SW 1271 (cell line): ENCODE measurements at places on chromosomes 1 and 21.

- no peak for DNase-seq
Observed at GRCh38 chr1:180568184-180568583, 9.4 kb downstream of the OVAAL start.

GRCh38 chr1:233323718-233324117 lies 3.8 kb upstream of the MAP3K21 start:
- no peak for DNase-seq

- no peak for DNase-seq
Observed at GRCh38 chr1:150066838-150067183, 765 bp upstream of the VPS45 start.

DNA sequence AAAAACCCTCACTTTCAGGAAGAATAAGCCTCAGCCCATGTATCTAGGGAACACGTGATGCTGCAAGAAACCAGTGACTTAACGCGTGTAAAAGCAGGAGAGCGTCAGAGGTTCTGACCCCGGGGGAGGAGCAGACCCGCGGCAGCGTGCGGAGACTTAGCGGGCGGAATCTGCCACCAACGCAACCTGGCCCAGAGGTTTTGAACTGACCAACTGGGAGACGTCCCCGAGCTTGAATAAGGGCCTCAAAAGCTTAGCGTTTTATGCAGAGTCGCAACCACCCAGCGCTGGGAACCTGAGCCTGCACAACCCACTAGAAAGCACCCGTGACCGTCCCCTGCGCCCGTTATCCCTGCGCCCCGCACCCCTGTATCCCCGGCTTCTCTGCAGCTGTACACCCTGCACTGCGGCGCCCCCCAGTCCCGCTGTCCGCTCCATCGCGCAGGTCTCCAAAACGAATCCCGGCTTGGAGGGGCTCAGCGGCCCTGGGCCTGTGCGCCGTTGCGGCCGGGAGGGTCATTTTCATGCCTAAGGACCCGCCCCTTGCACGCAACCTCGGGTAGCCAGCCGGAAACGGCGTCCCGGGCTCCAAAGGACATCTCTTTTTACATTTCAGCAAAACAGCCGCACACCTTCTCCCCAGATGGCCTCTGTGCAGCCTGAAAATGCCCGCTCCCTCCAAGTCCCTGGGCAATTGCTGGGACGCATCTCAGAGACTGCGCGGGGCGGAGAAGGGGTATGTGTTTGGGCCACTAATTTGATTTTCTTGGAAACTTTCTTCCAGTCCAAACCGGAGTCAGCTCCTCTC lies 29.4 kb upstream of the TRIM17 start:
- no peak for DNase-seq

GRCh38 chr1:167499664-167500101 lies 18.6 kb downstream of the CD247 start:
- no peak for DNase-seq

- no peak for DNase-seq
Observed at GRCh38 chr1:240794046-240794843, 182.3 kb upstream of the GREM2 start.

- DNase-seq = no peak
Observed at GRCh38 chr1:166822385-166822784, 16.9 kb upstream of the POGK start.

DNA sequence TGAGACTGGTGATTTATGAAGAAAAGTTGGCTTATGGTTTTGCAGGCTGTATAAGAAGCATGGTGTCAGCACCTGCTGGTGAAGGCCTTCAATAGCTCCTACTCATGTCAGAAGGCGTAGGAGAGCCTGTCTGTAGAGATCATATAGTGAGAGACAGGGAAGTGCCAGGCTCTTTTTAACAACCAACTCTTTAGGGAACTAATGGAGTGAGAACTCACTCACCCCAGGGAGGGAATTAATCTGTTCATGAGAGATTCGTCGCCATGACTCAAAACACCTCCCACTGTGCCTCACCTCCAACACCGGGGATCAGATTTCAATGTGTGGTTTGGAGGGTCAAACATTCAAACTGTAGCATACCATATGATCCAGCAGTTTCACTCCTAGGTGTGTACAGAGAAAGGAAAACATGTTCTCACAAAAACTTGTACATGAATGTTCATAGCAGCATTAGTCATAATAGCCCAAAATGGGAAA lies 72.6 kb downstream of the TTC3 start:
- no peak for DNase-seq

DNA sequence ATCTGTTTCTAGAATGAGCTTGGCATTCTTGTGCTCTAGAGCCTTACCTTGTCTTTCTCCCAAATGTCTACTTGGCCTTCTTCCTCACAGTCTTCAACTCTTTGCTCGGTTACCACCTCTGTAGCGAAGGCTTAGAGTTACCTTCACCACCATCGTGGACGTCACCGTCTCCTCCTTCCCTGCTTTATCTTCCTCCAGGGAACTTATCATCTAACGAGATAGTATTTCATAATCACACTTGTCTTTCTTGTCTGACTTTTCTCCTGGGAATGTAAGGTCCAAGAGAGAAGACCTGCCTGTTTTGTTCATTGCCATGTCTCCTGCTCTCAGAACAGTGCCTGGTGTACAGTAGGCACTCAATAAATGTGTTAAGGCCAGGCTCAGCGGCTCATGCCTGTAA lies 115.6 kb downstream of the GREM2 start:
- no peak for DNase-seq

GRCh38 chr1:110476028-110476765 lies 25.2 kb downstream of the PROK1 start:
- no peak for DNase-seq

DNA sequence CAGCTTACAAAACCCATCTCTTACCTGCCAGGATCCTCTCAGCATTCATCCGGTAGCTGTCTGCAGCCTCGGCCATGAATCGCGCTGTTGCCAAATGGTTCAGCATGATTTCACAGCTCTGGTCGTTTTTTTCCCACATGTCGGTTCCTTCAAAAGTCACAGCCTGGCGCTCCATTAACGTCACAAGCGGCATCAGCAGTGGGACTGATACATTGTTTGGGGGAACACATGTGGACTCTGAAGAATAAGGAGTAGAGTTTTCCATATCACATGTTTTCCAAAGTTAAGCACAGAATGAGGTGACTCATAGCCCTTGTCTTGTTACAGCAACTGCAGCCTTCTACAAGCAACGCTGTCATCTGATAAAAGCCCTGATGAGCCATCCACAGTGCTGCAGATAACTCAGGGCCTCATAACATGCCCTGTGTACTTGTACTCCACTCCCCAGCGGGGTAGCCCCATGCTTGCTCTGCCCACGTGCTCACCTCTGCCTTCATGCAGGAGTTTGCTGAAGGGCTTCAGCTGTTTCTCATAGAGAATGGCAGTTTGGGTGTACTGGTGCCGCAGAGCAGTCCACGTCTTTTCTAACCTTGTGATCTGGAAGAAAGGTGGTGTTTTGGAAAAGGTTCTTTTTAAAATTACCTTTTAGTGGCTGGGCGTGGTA lies 114.2 kb downstream of the BCAR3 start:
- DNase-seq = no peak

- no peak for DNase-seq
Observed at GRCh38 chr1:115677565-115677964, 35.8 kb downstream of the VANGL1 start.

- DNase-seq = no peak
Observed at GRCh38 chr1:115837740-115838421, 3.0 kb downstream of the NHLH2 start.

GRCh38 chr1:112817555-112818373 lies 102.6 kb upstream of the PPM1J start:
- no peak for DNase-seq

DNA sequence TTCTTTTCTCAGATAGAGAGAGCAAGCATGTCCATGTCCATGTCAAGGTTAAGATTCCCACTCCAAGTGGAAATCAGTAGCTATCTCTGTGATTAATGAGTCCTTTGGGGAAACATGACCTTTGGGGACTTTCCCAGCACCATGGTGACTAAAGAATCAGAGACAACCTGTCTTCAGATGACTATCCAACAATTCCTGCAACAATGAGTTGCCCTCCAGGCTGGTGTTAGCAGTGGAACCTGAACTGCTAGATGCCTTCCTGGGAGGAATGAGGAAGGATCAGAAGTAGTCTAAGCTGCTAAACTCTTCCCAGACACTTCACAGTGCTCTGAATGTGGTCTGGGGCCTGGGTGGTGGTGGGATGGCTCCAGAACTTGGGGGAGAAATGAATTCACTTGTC lies 6.5 kb downstream of the S100A9 start:
- no peak for DNase-seq

- no peak for DNase-seq
Observed at GRCh38 chr1:90704817-90705216, 12.3 kb downstream of the BARHL2 start.

DNA sequence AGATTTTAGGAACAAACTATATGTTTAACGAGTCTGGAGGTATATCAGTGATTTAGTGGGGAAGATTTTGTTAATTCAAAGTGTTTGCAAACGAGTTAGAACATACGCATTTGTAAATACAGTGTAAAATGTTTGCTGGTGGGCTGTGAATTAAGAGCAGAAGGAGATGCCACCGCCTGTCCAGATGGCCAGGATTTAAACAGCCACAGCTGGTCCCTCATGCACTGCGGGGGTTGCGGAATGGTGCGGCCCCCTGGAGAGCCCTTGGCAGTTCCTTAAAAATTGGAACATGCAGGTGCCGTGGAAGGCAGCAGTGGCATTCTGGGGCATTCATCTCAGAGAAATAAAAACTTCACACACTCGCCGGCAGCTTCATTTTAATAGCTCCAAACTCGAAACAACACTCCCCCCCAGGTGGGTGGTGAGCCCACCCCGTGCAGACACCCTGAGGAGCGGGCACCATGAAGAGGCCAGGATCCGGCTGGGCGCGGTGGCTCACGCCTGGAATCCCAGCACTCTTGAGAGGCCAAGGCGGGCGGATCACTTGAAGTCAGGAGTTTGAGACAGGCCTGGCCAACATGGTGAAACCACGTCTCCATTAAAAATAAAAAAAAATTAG lies 3.5 kb upstream of the C1orf159 start:
- no peak for DNase-seq

DNA sequence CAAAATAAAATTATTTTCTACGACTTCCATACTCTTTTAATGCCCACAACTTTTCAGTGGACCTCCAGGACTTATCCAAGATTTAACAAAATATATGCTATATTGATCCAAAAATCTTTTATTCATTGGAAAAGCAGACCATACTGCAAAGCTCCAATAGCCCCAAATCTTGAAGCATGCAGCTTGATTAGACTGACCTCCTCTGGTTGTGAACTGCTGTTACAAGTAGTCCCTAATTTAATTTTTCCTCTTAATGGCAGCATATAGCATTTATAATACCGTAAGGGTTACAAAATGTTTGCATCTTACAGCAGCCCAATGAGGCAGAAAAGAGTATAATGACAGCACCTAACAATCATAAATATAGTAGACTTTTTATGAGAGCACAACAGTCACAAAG lies 49.8 kb downstream of the TPR start:
- DNase-seq = peak; percentile 31

GRCh38 chr1:180586671-180587155 lies 27.9 kb downstream of the OVAAL start:
- no peak for DNase-seq

- DNase-seq = no peak
Observed at GRCh38 chr1:159940006-159940620, 5.3 kb downstream of the IGSF9 start.

GRCh38 chr1:67696708-67697107 lies 11.7 kb downstream of the GADD45A start:
- no peak for DNase-seq

DNA sequence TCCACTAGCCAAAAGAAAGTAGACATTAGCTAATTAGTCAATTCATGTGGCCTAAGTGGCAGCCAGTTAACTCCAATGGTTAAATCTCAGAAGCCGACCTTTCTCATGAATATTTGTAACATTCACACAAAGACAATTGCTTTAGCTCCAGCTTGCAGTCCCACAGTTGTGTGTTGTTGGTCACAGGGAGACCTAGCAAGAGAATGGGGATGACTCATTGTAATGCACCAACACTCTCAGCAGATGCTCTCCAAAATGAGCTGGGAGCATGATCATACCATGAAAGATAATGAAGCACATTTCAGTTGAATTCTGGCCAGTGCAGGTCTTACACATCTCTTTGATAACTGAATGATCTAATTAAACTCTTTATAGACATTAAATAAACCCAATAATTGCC lies 160.4 kb downstream of the HLX start:
- DNase-seq = no peak

GRCh38 chr1:2630498-2631135 lies 2.2 kb downstream of the MMEL1 start:
- no peak for DNase-seq

DNA sequence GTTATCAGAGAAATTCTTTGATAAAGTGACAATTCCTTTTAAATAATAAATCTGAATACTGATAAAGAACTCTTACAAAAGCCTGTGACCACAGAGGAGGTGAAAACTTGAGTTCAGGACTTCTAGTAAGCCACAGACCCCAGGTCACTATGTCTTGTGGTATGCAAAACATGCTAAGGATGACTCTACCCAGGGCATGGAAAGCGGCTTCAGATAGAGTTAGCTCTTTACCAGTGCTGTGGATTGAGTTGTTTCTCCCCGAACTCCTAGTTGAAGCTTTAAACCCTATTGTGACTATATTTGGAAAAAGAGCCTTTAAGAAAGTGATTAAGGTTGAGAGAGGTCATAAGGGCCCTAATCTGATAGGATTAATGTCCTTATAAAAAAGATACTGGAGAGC lies 42.3 kb downstream of the HLX start:
- no peak for DNase-seq

DNA sequence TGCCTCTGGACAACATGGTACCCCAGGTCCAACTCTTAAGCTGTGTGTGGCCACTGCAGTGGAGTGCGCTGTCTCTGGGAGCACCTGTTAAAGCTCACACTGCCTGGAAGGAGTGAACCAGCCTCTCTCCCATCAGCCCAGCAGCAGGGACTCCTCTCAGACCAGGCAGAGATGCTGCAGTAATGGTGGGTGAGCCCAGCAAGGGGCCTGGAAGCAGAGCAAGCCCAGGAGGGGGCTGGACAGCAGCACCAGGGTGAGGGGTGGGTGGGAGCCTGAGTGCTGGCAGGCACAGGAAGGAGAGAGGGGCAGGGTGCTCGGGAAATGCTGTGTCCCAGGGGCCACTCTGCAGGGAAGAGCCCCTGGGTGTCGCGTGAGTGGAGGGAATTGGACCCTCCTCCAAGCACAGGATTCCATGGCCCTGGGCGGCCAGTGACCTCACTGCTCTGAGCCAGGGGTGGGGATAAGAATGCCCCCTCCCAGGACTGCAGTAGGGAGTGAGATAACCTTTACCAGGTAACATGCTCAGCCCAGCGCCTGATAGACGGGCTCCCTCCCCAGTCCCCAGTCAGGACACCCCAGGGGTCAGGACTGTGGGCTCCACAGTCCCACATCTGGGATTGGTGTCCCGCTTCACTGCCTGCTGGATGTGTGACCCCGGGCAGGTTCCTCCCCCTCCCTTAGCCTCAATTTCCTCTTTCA lies 313.1 kb downstream of the MATN1 start:
- no peak for DNase-seq
